Mucosa of descending colon (tissue), 3 donors: ENCODE measurements at places on chromosomes 4 and X. TPM values are rescaled to one million over a fixed set of nuclear protein-coding genes. Genes with fewer than 3 reads are reported as not detected.

DNA sequence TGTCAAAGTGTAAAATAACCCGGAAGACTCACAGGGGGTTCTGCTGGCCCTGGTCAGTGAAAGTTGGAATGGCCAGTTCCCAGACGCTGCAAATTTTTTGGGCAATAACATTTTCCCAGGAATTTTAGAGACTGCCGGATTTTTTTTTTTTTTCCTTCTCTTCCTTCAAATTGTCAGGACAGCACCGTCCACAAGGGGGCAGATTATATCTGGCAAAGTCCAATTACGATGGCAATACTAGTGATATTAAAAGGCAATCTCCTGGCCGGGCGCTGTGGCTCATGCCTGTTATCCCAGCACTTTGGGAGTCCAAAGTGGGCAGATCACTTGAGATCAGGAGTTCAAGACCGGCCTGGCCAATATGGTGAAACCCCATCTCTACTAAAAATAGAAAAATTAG lies 20.5 kb downstream of the SLC25A5 start:
- peak; percentile 85 for DNase-seq

GRCh38 chr4:108555701-108556100 lies 64.7 kb upstream of the RPL34 start:
- no peak for DNase-seq

DNA sequence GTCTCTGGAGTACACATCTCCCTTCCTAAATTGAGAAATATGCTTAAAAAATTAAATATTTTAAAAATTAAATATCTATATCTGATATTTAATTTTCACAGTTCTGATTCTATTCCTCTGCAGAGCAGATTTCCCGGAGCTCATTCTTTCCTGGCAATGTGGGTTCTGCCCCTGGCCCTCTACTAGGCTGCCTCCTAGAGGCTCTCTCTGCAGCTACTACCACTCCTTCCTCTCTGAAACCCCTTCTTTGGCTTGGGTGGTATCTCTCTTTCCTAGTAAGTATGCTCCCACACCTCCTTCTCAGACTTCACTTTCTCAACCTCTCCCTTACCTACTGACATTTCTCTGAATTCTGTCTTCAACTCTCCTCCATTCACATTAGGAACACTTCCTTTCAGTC lies 45.3 kb downstream of the RPGR start:
- no peak for DNase-seq

DNA sequence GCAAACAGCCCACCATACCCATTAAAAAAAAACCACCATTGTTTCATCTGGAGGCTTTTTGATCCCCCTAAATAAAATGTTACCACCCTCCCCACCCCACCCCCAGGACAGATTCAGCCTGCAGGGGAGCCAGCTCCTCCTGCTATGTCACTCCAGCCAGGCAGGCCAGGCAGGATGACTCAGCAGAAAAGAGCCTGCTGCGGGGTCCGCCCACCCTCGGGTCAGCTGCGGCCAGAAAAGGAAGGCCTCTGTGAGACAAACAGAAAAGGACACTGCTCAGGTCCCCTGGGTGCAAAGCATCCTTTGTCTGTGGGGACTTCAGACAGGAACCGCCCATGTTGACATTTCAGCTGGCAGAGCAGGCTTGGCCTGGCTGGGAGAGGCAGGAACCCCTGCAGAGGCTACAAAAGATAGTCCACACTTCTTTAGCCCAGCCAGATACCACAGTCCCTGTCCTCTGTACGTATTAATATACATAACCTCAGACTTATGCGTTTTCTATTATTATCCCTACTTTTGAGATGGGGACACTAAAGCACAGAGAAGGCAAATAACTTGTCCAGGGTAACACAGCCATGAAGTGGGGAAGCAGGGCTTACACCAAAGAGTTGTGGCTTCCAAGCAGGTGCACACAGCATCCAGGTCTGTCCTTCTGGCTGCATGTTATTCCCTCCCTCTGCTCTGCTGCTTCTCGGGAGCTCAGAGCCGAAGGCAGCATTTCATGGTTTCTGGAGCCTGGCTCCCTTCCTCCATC lies 147.7 kb downstream of the CPEB2 start:
- DNase-seq = peak; percentile 70

- no peak for DNase-seq
Measured at GRCh38 chr4:4847011-4847410, 12.5 kb upstream of the MSX1 start.

GRCh38 chr4:141220271-141220670 lies 424 bp upstream of the ZNF330 start:
- DNase-seq = no peak

GRCh38 chr4:80419946-80420345 lies 84.4 kb downstream of the CFAP299 start:
- no peak for DNase-seq

GRCh38 chr4:79598801-79599200 lies 190.8 kb upstream of the GK2 start:
- DNase-seq = no peak

DNA sequence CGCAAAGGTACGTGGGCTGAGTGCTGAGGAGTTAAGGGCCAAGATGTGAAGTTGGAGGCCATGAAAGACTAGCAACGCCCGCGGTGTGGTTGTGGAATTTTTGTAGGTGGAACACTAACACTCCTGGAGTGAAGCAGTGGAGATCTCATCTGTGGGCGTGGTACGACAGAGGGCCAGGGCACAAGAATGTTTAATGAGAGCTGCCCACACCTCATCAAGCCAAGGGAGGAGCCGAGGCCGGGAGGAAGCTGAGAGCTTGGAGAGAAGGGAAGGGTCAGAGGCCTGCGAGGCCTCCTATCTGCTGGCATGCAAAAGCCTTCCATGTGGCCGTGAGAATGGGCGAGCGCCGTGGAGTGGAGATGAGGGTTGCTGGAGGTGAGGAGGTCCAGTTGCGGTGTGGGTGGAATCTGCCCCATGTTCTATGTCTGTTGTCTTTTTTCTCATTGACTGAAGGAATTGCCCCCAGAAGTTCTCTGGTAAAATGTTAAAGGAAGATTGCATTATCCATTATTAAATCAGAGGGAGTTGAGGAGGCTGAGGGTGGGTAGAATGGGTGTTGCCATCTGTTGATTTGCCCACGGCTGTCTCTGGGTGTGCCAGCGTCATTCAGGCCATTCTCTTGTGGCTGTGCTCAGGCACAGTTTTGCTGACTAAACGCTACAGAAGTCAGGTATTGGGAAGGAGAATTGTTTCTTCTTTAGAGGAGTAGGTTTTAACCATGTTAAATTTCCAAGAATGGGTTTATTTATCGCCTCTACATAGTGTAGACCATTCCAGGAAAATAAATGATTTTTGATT lies 19.8 kb downstream of the SNX25 start:
- DNase-seq = no peak

- no peak for DNase-seq
Measured at GRCh38 chr4:26871611-26872010, 11.0 kb downstream of the STIM2 start.

- DNase-seq = no peak
Measured at GRCh38 chrX:19772822-19773628, 114.4 kb downstream of the SH3KBP1 start.

GRCh38 chrX:105314458-105314857 lies 94.0 kb upstream of the TEX13A start:
- no peak for DNase-seq

DNA sequence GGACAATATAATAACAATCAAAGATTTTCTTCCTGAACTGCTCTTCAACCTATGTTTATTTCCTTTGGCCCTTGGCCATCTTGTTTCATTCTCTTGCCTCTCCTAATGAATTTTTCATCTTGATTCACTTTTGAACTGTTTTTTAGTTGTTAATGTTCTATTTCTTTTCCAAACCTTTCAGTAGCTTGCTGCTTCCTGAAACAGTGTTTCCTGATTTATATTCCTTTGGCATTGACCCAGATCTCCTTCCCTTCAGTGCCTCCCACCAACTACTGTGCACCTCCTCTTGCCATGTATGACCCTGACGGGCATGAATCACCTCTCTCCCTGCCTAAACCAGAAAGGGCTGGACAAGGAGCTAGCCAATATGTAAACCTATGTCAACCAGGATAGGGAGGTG lies 25.6 kb upstream of the SPP1 start:
- no peak for DNase-seq

- no peak for DNase-seq
Measured at GRCh38 chrX:129997086-129997485, 14.7 kb downstream of the BCORL1 start.

DNA sequence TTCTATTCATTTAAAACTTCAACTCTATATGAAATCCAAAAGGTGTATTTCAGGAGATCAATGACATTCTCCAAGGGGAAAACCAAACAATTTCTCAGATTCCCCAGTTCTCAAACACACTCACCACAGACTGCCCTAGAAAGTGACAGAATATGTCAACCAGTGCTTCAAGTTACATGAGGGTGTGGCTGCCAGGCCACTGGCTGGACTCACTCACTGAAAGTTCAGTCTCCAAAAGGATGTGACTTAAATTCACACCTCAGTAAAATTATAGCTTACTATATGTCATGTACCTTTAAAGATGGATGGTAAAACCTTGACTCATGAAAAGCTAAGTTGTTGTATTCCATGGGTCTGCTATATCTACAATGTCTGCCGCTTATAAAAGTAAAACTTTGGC lies 7.3 kb downstream of the INPP4B start:
- DNase-seq = no peak

DNA sequence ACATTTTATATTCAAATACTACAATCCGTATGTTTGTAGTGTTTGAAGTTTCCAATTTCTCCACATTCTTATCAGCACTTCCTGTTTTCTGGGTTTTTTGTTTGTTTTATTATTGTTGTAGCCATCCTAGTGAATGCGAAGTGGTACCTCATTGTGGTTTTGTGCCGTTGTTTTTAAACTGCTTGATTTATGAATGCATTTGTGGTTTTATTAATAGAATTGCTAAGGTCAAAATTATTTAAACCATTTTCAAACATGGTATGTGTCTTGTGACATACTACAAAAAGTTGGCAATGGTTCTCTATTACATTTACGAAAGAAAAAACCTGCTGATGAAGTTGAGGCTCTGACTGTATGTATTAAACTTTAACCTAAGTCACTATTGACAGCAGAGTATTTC lies 780.0 kb upstream of the MAGEB2 start:
- DNase-seq = no peak

- no peak for DNase-seq
Measured at GRCh38 chr4:48470137-48470536, 13.0 kb upstream of the SLC10A4 start.

DNA sequence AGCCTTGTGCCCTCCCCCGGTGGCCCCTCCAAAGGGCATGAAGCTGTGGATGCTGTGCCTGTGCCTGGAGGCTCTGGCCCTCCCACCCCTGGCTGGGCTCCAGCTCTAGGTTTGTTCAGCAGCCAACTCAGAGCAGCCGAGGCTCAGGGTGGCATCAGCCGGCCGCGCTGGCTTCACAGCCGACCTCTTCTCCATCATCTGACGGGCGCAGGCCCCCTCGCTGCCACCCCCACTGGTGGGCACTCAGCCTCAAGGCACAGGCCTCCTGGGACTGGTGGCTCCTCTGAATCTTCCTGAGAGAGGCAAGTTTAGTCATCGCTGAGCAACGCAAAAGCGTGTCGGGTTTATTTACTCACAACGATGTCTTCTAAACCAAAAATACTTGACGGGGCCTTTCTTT lies 46.0 kb downstream of the PCGF3 start:
- peak; percentile 44 for DNase-seq

DNA sequence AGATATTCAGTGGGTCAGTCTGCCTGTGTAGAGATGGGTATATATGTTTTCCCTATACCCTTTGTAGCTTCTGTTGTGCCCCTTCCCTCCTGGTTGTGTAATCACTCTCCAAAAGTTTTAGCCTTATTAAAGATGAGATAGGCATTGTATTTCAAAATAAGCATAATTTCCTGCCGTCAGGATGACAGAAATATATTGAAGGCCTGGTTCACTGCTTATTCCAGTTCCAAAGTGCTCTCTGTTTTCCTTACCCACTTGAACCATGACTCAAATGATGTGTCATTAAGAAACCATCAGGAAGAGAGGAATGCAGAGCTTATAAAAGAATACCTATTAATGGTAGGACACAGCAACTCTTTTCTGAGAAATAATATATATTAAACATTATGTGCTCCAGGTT lies 178.5 kb downstream of the GABRB1 start:
- DNase-seq = no peak

DNA sequence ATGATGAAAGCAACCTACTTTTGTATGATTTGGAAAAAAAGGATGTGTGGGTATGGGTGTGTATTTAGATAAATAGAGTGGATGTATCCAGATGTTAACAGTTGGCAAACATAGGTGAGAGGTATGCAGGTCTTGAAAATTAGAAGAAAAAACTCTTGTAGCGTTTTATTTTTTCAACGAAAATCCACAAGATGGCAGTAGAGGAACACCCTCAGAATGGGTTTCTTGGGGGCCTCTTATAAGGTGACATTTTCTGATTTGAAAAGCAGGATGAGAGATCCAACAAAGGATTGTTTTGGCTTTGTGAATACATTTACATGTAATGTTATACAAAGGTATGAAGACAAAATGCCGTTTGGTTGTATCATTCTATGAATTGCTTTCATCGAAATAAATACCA lies 68.3 kb downstream of the FMR1NB start:
- no peak for DNase-seq

GRCh38 chr4:101211146-101211553 lies 136.2 kb downstream of the PPP3CA start:
- DNase-seq = no peak

GRCh38 chr4:106690487-106690886 lies 321.9 kb upstream of the GIMD1 start:
- DNase-seq = no peak

DNA sequence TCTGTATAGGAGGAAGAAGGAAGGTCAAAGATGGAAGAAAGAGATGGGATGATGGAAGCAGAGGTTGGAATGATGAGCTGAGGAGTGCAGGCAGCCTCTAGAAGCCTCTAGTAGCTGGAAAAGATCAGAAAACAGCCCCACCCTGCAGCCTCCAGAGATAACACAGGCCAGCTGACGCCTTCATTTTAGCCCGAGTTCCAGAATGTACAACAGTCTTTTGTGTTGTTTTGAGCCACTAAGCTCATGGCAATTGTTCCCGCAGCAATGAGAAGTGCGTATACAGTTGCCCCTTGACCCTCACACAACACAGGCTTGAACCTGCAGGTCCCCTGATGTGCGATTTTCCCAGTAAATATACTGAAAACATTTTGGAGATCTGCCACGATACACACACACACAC lies 72.0 kb downstream of the WFS1 start:
- DNase-seq = no peak

DNA sequence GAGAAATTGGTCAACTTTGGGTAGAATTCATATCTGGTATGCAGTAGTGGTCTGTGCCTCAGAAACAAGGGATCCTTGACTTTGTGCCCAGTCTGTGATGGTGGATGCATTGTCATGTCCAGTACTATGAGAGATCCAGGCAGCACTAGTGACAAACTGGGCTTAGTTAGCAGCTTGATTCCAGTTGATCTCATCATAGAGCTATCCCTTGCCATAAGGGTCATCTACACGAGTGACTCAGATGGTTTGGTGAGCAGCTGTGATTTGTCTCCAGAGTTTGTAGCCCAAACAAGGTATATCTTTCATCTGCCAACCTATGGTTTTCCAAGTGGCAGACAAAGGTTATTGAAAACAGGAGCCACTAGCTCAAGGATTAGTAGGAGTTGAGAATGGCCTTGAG lies 298.8 kb downstream of the GBA3 start:
- DNase-seq = no peak

Gene SPATA4
- total RNA-seq = 0.57 TPM

Gene AFP
- not detected for total RNA-seq

Gene MMRN1
- 25.2 TPM for total RNA-seq

Gene ARHGAP36
- 0.19 TPM for total RNA-seq

Gene NEIL3
- 0.76 TPM for total RNA-seq

Gene RASGEF1B
- 20.5 TPM for total RNA-seq

Gene BST1
- 4.7 TPM for total RNA-seq

Gene SPATA18
- 15.5 TPM for total RNA-seq

Gene TADA2B
- total RNA-seq = 27.6 TPM

Gene GPRIN3
- total RNA-seq = 6.0 TPM
